HS-5 (cell line): ENCODE measurements at places on chromosomes 6 and 20.

- DNase-seq, result no peak
Observed at GRCh38 chr20:23493172-23493772, 2.4 kb downstream of the CST8 start.

DNA sequence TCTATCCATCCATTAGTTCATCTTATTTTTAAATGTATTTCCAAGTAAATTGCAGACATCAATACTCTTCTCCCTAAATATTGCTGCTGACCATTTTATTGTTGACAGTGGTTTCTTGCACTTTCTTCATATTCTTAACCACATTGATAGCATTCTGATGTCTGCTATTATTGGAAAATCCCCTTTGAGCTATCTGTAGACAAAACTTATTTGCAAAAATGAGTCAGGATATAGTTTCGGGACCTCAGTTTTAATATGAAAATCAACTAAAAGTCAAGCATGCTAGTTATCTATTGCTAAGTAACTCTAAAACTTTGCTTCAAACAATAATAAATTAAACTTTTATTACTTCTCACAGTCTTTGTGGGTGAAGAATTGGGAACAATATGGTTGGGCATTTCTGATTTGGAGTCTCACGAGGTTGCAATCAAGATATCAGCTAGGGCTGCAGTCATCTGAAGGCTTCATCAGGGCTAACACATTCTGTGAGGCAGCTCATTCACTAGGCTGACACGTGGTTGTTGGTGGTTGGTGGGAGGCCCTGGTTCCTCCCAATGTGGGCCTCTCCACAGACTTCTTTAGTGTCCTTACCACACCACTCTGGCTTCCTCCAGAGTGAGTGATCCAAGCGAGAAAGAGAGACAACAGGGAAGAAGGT, 32.7 kb downstream of the CD109 start:
- no peak for DNase-seq

DNA sequence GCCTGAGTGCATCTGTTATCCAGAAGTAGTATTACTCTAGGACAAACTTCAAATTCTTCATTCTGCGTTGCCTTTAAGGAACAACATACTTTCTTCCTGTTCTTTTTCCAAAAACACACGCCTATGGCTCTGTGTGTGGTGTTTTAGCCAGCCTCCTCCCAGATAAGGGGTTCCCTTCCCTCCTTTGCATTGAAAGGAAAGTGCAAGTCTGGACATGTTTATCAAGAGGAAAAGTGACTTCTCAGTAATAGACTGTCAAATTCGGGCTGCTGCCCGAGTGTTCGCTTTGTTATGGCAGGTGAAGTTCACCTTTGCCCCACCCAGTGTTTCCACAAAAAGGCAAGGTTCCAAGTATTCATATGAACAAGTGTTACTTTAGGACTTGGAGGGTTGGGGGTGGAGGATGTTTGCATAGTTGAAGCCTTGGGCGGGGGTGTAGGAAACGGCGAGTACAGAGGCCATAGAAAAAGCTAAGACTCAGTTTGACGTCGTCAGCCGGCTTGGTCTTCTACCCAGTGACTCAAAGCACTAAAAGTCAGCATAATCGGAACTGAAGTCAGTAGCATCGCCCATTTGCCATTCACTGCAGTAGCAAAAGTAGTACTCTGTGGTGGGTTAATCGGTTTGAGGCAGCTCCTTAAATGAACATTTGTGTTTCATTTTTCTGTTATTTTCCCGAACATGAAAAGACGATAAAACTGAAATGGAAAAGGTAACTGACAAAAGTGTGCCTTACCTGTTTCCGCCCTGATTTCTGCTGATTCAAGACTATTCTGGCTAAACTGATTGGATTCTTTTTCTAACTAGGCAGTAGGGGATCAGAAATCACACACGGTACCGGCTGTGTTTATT, 12.5 kb downstream of the PRDM1 start:
- DNase-seq, result no peak

DNA sequence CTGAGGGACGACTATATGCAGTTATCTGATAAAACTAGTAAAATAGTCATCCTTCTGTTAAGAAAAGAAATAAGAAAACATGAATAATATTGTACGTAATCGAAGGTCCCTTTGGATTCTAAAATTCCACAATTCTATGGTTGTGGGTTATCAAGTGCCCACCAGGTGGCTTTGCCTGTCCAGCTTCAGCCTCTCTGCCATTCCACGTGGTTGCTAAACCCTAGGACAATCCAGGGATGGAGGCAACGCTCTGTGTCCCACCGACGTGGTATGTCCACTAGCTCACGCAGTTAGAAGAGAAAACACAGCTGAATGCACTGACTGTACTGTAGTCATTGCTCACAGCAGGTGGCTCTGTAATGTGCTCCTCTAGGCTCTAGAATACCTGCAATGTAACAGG, 349.3 kb downstream of the FARS2 start:
- DNase-seq, result no peak

DNA sequence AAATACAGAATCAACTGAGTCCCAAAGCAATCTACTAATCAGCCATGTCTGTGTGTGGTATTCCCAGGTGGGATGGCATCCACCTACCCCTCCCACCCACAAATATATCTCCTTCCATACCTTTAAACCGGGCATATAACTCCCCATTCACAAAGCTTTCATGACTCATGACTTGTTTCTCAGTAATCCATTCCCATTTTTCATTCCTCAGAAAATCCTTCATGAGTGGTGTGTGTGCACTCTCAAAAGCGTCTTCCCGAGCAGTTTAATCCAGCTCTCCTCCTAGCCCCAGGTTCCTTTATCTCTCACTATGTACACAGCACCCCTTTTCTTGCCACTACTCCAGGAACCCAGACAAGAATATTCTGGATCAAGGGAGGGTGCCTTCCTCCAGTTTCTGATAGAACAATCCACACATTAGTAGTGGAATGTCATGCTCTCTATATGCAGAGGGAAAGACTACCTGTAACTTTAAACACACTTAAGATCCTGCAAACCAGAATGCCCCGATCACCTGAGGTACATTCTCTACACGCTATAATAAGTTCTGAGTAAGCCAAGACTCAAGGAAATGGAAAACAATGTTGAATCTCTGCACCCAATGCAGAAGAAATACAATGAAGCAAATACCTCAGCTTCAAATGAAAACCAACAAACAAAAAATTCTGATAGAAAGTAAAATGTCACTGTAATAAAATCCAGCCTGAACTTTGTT, 55.7 kb upstream of the IPCEF1 start:
- no peak for DNase-seq

GRCh38 chr6:169936355-169936975, 185.0 kb downstream of the ERMARD start:
- DNase-seq, result no peak

GRCh38 chr6:62479697-62480220, 193.7 kb upstream of the KHDRBS2 start:
- DNase-seq, result no peak
